ENCODE measurements at places on chromosomes 7 and 10.

DNA sequence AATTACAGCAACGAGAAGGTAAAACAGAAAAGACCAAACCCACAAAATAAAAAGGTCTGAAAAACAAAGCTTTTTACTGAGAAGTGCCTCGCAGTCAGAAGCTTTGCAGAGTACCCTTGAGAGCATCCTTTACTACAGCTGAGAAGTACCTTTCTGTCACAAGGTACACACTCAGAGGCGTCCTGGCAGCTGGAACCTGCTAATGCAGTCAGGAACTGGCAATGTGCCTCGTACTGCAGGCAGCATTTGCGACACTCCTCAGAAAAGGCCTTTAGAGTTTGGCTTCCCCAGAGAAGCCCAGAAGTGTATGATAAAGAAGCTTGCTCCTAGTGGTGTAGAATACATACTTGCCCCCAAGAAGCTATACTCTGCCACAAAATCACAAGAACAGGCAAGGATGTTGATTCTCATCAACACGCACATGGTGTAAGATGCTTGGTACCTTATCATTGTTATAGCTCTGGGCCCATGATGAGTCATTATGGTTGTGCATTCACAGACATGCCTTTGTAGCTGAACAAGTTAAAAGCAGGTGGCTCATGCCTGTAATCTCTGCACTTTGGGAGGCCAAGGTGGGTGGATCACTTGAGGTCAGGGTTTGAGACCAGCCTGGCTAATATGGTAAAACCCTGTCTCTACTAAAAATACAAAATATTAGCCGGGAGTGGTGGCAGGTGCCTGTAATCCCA is 2.0 kb upstream of the GTPBP4 start:
- no peak for DNase-seq

GRCh38 chr10:33247221-33247922 is 87.1 kb downstream of the NRP1 start:
- DNase-seq, result no peak

DNA sequence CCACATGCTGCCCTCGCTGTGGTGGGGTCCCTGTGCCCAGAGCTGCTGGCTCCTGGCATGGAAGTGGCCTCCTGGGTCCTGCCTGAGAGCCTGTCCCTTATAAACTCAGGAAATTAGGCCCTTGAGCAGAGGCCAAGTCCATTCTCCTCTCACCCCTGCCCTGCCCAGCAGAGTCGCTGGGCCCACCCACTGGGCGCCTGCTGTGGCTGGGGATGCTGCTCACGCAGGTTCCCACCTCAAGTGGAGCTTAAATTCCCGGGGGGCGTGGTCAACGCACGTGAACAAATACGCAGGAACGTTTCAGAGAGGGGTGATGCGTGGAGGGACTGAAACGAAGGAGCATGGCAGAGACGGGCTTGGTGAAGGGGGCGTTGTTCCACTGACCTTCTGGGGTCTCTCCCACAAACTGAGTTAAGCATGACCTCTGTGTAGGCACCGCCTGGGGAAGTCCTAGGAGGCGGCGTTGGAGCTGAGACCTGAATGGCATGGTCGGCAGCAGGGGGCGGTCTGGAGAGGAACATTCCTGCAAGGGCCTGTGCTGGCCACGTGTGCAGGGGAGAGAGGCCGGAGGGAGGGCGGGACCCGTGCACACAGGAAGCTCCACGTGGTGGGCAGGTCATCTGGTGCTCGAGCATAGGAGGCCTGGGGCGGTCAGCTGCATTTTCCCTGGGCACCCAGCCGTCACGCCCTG is 27.9 kb downstream of the FAM20C start:
- no peak for DNase-seq

DNA sequence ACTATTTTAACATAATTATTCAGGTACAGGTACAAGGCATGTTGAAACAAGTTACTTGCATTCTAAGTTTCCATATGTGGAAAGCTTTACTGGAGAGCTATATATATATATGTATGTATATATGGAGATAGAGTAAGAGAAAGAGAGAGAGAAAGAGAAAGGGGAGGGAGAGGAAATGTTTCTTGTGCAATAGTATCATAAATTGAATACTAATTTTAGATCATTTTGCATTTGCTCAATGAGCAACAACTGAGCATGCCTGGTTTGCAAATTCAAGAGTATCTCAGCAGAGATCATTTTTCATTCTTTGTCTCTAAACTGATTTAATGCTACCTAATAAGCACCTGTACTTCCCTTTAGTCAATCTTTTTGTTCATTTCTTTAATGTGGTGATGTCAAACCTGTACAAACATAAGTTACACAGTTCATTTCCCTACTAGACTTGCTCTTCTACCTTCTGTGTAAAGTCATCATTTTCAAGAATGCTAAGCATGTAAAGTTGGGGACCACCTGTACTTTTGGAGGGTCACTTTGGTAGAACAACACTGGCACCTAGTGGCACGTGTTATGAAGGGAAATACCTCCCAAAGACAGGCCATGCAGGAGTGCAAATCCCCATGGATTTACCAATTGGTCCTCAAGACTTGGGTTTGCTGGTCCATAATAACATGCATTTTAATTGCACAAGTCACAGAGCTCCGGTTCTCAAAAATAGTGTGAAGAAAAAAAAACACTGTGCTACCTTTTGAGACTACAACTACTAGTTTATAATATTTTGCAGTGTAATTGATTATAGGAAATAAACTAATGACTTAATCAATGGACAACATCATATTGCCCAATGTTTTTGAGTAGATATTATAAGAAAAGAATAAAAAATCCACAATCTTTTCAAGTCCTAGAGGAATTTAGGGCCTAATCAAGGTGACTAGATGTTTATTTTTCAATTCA is 431.2 kb upstream of the IGFBP3 start:
- no peak for DNase-seq

Measured in stimulated activated CD8-positive, alpha-beta memory T cell treated with anti-CD3 and anti-CD28 coated beads, Interleukin-2, amount 100 ng/mL, for 1 hour (primary cell).